Heart left ventricle (tissue), 16 donors: ENCODE measurements at places on chromosomes 16 and 17. TPM values are rescaled to one million over a fixed set of nuclear protein-coding genes. Genes with fewer than 3 reads are reported as not detected.

DNA sequence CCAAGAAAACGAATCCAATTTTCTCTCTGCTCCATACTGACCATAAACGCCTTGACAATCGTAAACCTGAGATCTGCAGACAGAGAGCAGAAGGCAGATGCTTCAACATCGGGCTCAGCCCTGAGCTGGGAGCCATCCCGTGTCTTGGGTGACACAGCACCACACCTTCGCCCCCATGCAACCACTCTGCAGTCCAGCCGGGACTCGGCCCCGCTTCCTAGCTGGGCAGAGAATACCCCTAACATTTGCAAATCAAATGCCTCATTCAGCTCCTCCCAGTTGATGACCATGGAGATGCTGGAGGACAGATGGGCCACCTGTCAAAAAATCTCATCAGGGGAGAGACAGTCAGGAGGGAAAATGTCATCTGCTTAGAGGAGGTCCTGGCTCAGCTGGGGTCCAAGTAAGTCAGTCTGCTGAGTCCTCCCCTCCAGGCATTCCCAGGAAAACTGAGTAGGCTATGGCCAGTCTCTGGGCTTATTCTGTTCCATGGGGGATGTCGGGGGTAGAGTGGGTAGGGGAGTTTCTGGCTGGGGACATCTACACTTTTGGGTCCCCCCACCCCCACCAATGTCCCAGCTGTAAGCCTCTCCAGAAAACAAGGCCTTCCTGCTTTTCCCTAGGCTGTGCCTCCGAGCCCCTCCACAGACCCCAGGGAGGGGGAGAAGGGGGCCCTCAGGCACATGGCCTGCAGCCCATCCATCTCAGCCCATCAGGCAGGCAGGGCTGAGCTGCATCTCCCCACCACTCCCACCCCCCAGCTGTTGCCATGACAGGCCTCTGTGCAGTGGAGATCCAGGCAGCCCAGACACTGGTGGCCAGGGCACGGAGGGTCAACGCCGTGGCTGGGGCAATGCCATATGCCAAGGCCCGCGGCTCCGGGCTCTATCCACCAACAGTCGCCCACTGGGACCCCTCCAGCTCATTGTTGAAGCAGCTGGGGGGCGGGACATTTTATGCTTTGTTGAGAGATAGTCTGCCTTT is 158.6 kb downstream of the AXIN2 start:
- no peaks in the 10 kb centered on the region for H3K36me3 ChIP-seq
- H3K4me3 ChIP-seq: no peak overlapping the region
- DNase-seq: no peak
- no peak overlapping the region for H3K27ac ChIP-seq
- no peaks in the 10 kb centered on the region for H3K27me3 ChIP-seq

DNA sequence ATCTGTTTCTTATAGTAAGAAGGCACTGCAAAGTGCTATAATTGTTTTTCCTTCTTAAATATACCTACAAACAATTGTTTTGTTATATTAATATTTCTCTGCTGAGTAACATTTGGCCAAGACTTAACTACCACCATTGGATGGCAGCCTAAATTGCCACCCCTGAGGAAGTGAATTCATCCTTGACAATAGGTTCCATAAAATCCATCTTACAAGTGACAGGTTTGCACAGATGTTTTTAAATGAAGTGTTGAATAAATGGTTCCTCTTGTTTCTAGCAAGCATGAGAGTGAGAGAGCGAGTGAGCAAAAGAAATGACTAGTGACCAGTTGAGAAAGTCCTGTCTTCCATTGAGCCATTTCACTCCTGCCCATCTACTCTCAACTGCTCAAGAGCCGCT is 8.3 kb upstream of the MPHOSPH6 start:
- no peak overlapping the region for H3K4me3 ChIP-seq
- no peaks in the 10 kb centered on the region for H3K4me1 ChIP-seq

DNA sequence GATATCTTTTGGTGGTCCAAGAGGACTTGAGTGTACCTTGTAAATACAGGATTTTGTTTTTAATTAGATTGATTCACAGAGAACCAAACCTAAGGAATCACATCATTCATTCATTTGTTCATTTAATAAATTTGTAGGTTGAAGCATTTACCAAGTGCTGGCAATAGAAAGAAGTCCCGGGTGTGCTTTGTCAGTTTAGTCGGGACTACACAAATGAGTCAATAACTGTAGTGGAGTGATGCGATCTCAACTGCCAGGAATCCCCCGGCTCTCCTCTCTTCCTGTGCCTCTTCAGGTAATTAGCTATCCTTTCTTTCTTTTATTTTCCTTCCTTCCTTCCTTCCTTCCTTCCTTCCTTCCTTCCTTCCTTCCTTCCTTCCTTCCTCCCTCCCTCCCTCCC is 1.4 kb upstream of the WWOX start:
- no peak for DNase-seq
- no peak overlapping the region for H3K4me3 ChIP-seq
- H3K27me3 ChIP-seq: no peaks in the 10 kb centered on the region
- peaks cover 17% of the 10 kb centered on the region for H3K4me1 ChIP-seq
- no peak overlapping the region for H3K27ac ChIP-seq

- no peak overlapping the region for H3K27ac ChIP-seq
- H3K4me3 ChIP-seq: no peak overlapping the region
- H3K36me3 ChIP-seq: no peaks in the 10 kb centered on the region
- peaks cover 6% of the 10 kb centered on the region for H3K4me1 ChIP-seq
- no peak for DNase-seq
Observed at GRCh38 chr17:79887451-79887991, 48.3 kb upstream of the CBX4 start.

DNA sequence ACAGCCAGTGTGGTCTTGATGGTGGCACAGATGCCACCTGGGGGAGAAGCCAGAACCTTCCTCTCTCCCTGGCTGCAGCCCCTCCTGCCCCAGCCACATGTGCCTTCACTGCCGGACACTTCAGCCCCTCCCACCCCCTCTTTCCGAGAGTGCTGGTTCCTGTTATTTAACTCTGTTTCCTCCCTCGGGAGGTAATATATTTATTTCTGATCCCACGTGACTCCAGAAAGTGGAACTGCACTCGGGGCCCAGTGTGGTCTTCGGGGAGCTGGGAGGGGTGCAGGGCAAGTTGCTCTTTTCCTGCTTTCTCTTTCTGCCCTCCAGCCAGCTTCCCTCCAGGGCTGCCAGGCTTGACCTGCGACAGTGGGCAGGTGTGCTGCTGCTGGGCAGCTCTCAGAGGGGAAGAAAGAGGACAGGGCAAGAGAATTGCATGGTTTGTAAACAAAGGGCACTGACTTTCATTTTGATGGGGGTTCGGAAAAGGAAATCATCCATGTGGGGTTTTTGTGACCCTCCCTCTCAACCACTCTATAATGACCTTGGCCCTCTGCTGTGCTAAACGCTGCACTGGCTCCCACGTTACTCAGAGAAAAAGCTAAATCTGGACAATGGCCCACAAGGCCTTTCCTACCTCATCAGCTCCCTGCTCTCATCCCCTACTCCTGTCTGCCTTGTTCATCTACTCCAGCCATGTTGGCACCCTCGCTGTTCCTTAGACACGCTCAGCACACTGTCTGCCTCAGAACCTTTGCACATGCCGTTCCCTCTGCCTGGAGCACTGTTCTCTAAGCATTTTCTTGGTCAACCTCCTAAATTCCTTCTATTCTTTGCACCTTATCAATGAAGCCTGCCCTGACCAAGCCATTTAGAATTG is 8.2 kb upstream of the CIITA start:
- H3K36me3 ChIP-seq: no peaks in the 10 kb centered on the region
- no peaks in the 10 kb centered on the region for H3K27me3 ChIP-seq
- peaks cover 73% of the 10 kb centered on the region for H3K4me1 ChIP-seq
- peak overlapping the region; percentile 19 for H3K4me3 ChIP-seq
- peak; percentile 75 for DNase-seq

DNA sequence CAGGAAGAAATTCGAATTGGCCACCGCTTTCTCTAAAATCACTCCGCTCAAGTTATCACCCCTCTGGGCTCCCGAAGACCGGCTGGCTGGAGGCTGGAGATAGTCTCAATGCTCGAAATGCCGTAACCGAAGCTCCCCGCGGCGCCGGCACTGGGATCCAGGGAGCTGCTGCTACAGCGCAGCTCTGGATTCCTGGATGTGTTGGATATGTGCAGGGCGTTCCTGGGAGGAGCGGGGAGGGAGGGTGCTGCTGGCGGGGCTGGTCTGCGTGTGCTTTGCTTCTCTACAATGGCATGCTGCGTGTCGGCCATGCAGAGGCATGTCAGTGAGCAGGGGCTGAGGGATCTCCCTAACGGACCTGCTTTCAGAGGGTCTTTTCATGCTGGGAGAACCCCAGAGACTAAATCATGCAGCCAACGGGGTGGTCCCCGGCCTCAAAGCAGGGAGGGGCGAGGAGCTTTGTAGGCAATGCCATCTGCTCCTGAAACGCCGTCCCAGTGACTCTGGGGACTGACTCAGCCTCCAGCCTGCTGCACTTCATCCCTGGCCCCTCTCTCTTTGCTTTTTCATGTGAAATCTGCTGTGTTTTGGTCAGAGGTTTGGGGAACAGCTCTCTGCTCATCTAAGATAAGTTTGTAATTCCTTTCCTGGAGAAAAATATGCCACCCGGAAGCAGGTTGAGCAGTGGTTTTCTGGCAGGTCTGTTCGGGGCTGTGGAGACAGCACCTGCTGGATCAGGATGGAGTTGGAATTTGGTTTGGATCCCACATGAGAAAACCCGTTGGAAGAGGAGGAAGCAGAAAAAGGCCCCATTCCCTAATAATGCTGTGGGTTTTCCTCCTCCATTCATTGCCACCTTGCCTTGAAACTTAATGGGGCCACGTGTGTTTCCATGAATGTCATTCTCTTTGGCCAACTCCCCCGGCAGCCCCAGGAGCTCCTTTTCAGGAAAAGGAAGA is 311.4 kb downstream of the SEC14L1 start:
- H3K4me1 ChIP-seq: peaks cover 73% of the 10 kb centered on the region
- H3K27ac ChIP-seq: peak overlapping the region; percentile 82
- H3K4me3 ChIP-seq: peak overlapping the region; percentile 84
- no peaks in the 10 kb centered on the region for H3K36me3 ChIP-seq

GRCh38 chr16:54588026-54588425 is 301.4 kb upstream of the IRX3 start:
- no peak overlapping the region for H3K4me3 ChIP-seq
- no peaks in the 10 kb centered on the region for H3K27me3 ChIP-seq

Gene IL34
- 6.5 TPM for total RNA-seq

Gene SLC52A1
- total RNA-seq: not detected

Gene SULT1A4
- total RNA-seq: 17.3 TPM
